Hypothalamus (tissue), 51 donors: ENCODE measurements at places on chromosomes 12 and 14.

DNA sequence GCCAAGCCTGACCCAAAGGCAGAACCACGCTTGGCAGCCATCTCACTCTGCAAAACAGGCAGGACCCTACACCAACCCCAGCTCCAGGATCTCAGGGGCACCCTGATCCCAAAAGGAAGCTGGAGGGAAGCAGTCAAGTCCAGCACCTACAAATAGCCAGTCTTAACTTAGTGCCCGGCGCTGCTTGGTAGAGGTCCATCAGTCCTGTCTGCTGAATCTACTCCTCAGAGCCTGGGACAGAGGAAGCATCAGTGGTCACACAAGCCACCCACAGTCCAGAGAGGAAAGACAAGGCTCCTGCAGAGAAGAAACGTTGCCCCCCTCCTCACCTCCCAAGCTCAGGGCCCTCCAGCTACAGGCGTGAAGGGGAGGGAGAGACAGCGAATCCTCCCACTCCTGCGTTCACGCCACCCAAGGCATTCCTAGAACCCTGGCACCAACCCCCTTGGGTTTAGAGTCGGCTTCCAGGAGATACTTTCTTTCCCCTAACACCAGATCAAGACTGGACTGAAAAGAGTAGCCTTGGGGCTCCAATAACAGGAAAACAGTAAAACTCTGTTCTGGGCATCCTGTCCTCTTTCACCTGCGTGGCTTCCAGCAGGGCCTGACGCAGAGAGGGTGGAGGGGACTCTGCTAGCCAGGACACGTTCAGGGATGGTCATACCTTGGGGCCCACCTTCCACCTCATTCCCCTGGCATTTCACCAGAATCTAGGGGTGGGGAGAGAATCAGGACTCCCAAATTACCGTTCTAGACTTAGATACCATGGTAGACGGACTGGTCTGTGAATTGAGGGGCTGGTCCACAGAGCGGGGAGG is 1.2 kb downstream of the PXN start:
- DNase-seq, result no peak

- no peak for DNase-seq
These were observed 4.0 kb downstream of the EML1 start for GRCh38 chr14:99797231-99797630.

GRCh38 chr14:34810028-34810427 is 65.1 kb downstream of the BAZ1A start:
- no peak for DNase-seq

DNA sequence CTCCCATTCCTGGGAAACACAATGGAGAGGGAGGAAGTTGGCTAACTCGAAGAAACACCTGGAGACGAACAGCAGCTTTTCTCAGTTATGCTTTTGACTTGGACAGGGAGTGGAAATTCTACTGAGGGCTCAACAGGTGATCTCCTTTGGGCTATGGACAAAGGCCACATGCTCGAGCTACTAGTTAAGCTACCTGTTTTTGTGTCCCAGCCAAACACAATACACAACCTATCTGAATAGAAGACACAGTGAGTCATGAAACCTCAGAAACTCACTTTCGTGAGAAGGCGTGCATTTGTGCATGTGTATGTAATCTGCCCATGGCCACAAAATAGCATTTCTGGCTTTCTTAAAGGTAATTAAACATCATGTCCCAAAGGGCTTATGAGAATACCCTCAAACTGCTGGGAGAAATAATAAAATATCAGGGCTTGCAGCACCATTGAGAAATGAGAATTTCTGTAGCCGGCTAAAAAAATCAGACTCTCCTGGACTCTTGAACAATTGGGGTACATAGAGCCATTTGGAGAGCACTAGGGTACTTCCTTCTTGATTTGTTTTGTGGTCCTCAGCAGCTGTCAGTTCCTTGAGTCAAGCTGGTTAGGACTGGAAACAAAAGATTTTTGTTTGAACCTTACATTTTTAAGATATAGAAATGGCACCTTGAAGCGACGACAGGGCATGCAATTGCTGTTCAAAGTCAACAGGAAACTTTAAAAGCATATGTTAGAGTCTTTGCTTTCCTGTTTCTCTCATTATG is 85.5 kb upstream of the PTHLH start:
- DNase-seq, result no peak

GRCh38 chr12:125151284-125151683 is 86.0 kb downstream of the AACS start:
- no peak for DNase-seq

- DNase-seq, result no peak
These were observed 204.6 kb downstream of the BTG1 start for GRCh38 chr12:91940826-91941570.

DNA sequence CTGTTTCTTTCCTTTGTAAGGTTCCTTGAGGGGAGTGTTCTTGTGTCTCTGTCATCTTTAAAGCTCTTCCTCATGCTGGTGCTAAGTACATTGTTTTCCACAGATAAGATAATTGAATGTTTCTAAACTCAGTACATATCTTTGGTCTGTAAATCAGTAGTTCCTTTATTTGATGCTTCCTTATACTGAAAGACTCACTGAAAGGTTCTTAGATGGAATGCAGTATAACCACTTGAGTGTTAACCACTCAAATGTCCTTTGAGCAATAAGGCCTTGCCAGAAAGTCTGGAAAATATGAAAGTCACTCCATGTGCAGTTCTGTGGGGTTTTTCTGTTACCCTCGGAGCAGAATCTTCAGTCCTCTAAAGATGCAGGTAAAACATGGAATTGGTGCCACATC is 23.0 kb upstream of the RNU6-8 start:
- no peak for DNase-seq

DNA sequence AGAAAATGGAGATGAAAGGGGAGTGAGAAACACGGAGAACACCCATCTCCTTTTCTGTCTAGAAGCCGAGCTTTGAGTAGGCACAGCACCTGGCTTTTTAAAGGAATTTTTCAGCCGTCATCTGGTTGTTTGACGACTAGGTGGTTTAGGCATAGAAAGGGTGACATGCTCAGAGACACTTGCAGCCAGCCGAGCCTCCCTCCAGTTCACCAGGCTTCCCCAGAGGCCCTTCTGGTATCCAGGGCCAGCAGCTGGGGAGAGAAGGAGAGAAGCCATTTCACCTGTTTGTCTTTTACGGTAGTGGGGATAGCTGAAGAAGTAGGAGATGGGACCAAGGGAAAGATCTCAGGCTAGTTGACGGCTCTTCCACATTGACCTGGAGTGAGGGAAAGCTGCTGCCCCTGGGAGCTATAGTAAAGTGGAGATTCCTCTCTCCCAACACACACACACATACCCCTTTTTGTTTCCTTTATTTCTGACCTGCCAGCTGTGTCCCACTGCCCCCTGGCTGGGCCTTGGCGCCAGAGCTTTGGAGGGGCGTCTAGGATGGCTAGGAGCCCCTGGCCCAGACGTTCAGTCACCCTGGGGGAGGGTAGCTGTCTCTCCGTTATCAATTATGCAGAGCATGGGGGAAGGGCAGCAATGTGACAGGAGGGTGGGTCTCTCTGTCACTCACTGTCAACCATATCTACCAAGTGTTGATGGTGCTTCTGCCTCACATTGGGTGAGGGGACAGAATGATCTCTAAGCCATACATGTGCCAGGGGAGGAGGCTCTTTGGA is 5.5 kb downstream of the MAP3K12 start:
- no peak for DNase-seq

DNA sequence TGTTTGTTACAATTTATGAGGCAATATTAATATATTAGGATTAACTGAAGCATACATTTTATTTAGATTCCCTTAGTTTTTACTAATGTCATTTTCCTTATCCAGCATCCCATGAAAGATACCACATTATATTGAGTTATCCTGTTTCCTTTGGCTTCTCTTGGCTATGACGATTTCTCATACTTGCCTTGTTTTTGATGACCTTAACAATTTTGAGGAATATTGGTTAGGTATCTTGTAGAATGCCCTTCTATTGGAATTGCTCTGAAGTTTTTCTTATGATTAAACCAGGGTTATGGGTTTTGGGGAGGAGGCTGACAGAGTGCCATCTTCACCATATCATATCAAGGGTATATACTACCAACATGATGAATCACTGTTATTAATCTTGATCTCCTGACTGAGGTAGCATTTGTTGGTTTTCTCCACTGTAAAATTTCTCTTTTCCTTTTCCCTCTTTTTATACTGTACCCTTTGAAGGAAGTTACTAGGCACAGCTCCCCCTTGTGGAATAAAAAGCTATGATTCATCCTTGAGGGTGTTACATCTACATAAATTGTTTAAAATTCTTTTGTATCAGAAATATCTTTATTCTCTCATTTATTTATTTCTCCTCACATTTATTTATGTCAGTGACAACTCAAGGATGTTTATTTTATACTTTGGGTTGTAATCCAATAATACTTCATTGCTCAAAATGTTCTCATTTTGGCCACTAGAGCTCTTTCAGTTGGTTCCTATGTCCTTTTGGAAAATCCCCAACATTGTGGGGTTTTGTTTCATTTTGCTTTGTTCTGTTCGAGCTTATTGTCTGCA is 239.0 kb downstream of the SLC16A7 start:
- DNase-seq, result no peak

- no peak for DNase-seq
These were observed 66.4 kb downstream of the PPM1A start for GRCh38 chr14:60315196-60315990.

- DNase-seq, result no peak
These were observed 19.1 kb upstream of the PLA2G1B start for GRCh38 chr12:120346681-120347080.
